ENCODE measurements at places on chromosomes 3 and 15.
A peak's percentile ranks its signal among the peaks of the same experiment; 100 is the strongest.

- DNase-seq = no peak
Observed at GRCh38 chr3:145032791-145033190, 1061.2 kb downstream of the DIPK2A start.

DNA sequence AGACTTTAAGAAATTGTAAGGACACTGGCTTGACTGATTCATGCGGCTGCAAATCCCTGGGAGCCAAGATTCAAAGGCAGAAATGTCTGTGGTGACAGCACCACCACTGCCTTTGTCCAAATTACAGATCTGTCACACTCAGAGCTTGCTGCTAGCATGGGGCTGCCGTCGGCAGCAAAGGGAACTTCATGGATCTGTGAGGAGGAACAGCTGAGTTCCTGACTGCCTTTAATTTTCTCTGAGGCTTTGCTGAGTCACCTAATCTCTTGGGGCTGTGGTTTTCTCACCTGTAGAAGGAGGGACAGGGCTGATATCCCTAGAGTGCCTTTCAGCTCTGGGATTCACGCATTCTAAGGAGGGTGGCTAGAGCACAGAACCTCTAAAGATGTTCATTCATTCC lies 4.1 kb upstream of the PAK6 start:
- peak; percentile 25 for DNase-seq

GRCh38 chr3:100563652-100564211 lies 45.7 kb upstream of the ADGRG7 start:
- peak; percentile 4 for DNase-seq

GRCh38 chr15:52552303-52552702 lies 16.5 kb downstream of the ARPP19 start:
- DNase-seq = peak; percentile 18

DNA sequence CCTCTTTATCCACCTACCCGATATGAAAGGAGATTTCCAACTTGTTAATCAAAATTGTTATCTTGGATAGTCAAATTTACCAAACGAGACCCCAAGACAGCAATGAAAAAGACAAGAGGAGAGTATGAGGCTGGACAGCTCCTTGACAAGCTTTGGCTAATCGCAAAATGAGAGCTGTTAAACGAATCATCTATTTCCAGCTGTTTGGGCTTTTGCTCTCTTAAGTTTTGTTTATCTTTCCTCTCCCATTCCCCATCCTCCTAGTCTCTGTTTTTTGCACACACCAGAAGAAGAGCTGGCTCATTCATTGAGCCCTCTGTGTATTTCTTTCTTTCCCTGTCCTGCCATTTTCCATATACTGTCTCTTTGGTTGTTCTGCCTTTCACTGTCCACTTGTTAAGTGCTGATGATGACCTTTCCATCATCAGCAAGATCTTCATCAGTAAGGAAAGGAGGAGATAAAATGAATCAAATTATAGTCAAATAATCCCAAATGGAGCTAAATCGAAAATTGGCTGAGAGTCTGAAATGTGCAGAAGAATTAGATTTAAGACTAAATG lies 161.6 kb downstream of the SLC9A9 start:
- no peak for DNase-seq

All from inflammatory macrophage treated with lipopolysaccharide for 4 hours (primary cell).